ENCODE measurements at places on chromosomes 7 and 10.

GRCh38 chr10:93554760-93555432 is 11.6 kb upstream of the FFAR4 start:
- no peak overlapping the region for H3K27ac ChIP-seq
- H3K4me1 ChIP-seq = no peaks in the 10 kb centered on the region

DNA sequence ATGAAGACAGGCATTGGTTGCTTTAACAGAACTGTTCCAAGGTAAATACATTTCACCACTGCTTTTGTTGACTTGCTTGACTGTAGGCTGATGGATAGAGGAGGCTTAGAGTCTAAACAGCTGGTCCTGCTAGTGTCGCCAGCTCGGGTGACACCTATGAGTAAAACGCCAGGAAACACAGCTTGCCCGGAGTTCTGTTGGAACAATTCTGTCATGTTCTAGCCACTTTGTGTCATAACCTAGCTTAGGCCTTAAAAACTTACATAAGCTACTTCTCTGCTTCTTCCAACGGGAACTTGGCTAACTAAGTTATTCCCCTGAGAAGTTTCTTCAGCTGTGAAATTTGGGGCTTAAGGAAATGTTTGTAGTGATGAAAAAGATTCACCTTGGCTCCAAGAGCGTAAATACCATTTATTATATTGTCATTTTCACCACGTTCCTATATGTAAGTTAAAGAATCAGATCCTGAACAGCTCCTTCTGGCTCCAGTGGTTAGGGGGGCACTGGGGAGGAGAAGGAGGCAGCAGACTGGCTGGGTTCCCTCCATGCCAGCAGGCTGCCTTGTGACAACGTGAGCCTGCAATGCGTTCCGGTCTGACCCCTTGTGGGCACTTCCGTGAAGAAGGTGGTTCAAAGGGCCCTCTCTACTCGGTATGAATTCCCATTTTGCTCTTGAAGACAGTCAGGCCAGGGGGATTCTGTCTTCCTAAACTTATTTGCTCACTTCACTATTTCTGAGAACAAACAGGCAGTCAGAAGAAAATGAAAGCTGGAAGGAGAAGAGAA is 253.2 kb downstream of the BMPER start:
- H3K4me1 ChIP-seq = no peaks in the 10 kb centered on the region
- no peak overlapping the region for H3K27ac ChIP-seq
- H3K4me3 ChIP-seq = no peak overlapping the region
- no peaks in the 10 kb centered on the region for H3K27me3 ChIP-seq
- H3K36me3 ChIP-seq = no peaks in the 10 kb centered on the region

DNA sequence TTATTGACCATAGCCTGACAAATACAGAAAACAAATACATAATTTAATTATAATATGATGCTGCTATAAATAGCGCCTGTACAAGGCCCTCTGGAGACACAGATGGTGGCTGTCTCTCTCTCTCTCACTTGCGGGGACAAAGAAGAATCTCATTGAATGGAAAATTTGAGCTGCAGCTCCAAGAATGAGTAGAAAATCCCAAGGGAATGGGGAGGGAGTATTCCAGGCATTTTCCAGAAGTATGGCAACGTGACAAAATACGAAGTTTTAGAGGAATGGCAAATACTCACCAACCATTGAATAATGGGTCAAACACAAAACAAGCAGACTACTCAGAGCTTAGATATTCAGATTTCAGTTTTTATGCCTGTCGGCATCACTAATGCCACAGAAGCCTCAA is 179.9 kb downstream of the NRP1 start:
- H3K4me1 ChIP-seq = peaks cover 46% of the 10 kb centered on the region
- H3K27me3 ChIP-seq = no peaks in the 10 kb centered on the region
- no peaks in the 10 kb centered on the region for H3K36me3 ChIP-seq
- DNase-seq = no peak

DNA sequence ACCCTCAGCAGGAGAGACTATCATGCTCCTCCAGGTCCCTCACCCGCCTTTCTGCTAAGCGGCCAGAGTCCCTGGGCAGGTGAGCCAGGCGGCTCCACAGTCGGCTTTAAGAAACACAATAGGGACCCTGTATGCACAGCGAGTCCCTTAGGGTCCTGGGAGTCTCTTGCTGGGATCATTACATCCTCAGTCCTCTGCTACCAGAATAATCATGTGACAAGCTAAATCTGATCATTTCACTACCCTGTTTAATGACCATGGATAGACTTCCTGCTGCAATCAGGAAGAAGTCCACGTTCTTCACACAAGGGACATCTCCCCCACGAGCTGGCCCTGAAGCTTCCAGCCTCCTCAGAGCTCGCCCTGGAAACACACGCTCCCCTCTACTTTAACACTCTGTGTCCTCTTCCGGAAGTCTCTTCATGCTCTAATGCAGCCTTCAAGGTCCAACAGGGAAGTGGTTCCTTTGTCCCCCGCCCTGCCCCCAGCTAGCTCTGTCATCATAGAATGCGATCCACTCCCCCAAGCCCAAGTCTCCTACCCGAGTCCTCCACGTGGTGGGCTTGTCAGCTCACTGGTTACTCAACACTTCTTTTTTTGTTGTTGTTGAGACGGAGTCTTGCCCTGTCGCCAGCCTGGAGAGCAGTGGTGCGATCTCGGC is 101.5 kb downstream of the RNF216 start:
- no peak overlapping the region for H3K27ac ChIP-seq
- peaks cover 58% of the 10 kb centered on the region for H3K4me1 ChIP-seq
- peaks cover 11% of the 10 kb centered on the region for H3K36me3 ChIP-seq
- no peaks in the 10 kb centered on the region for H3K27me3 ChIP-seq
- DNase-seq = no peak
